ENCODE measurements at places on chromosomes 12 and 14. TPM values are rescaled to one million over a fixed set of nuclear protein-coding genes. Genes with fewer than 3 reads are reported as not detected.

MGAT2 gene
- total RNA-seq: 85.3 TPM

INSM2 gene
- total RNA-seq: not detected

KRT6C gene
- not detected for total RNA-seq

SAMD4A gene
- total RNA-seq: 54.9 TPM

SLC38A1 gene
- total RNA-seq: 201 TPM

UNC119B gene
- total RNA-seq: 18.0 TPM

OR6C65 gene
- total RNA-seq: not detected

ASCL1 gene
- total RNA-seq: not detected

P2RX2 gene
- total RNA-seq: not detected

CD27 gene
- total RNA-seq: not detected

TPPP2 gene
- not detected for total RNA-seq

SRGAP1 gene
- total RNA-seq: 6.9 TPM

RGS6 gene
- not detected for total RNA-seq

NOVA1 gene
- 1.3 TPM for total RNA-seq

SPX gene
- total RNA-seq: 0.10 TPM

CFAP73 gene
- total RNA-seq: not detected

PRR4 gene
- 0.76 TPM for total RNA-seq

HCAR1 gene
- under 0.01 TPM for total RNA-seq

DBX2 gene
- total RNA-seq: not detected

RTL1 gene
- total RNA-seq: not detected

B4GALNT1 gene
- not detected for total RNA-seq

CACNA1C gene
- 0.98 TPM for total RNA-seq

DPF3 gene
- 4.2 TPM for total RNA-seq

SLC17A8 gene
- total RNA-seq: not detected

All from vein endothelial cell (primary cell).